ENCODE measurements at places on chromosomes 7 and 10.

DNA sequence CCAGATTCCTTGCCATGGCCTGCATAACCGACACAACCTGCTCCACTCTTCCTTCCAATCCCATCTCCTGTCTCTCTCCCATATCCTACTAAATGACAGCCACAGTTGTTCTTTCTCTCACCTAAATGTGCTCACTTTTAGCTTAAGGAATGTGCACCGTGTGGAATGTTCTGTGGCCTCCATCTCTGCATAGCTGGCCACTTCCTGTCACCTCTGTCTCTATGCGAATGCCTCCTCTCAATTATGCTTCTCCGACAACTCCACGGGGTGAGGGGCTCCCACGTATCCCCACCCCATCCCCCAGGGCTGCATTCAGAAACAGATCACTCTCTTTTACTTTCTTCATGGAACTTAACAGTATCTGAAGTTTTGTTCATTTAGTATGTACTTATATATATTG lies 110.7 kb downstream of the RAB18 start:
- peaks cover 6% of the 10 kb centered on the region for H3K27me3 ChIP-seq
- no peak overlapping the region for H3K27ac ChIP-seq
- DNase-seq = no peak

DNA sequence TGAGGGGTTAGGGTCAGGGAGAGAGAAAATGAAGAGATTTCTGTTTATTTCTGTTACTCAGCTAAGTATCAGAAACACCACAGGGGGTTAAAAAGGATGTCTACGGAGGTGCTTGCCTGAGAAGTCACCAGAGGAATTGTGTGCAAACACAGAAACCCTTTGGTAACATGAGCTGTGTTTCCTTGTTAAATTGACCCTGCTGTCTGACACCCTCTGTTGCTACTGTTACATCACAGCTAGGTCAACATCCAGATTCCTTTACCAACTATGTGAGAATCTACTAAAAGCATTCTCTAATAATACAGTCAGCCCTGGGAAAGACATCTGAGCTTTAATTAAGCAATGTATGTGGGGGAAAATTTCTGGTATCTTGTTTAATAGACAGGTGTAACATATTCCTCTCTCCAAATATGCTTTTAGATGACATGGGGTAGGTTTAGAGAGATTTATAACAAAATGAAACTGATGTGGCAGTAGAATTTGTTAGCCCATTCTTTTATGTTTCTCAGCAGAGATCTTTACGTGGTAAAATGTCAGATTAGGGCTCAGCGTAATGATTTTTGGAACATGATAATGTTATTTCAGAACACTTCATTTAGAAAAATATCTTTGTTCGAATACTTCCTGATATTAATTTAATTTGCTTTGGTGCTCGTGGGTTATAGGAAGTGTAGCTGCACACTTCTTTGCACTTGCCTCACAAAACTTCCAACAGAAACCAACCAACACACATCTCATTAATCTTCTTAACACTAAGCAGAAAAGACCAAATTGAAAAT lies 168.0 kb upstream of the AHR start:
- H3K27me3 ChIP-seq = no peaks in the 10 kb centered on the region
- DNase-seq = no peak
- no peak overlapping the region for H3K4me3 ChIP-seq

DNA sequence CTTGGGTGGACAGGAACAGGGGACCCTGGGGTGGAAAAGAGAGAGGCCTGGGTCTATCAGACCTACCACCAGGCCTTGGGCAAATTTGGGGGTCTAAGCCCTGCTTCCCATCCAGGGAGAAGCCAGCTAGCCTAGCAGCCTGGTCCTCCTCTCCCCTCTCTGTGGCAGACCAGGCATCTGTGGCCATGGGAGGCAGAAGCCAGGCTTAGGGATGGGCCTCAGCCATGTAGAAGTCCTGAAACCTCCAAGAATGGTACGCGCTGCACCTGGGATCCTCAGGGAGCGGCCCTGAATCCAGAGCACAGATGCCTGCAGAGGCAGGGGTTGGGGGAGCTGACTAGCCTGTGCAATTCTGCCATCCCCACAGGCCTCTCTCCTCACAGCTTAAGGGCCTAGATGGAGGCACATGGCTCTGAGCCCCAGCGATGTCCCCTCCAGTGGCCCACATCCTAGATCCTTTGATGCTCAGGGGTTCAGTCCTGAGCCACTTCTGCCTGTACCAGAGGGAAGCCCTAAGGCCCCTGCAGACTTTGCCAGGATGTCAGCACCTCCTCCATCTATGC lies 21.2 kb downstream of the GRID1 start:
- H3K4me1 ChIP-seq = peaks cover 5% of the 10 kb centered on the region
- peak; percentile 7 for DNase-seq
- H3K36me3 ChIP-seq = no peaks in the 10 kb centered on the region

DNA sequence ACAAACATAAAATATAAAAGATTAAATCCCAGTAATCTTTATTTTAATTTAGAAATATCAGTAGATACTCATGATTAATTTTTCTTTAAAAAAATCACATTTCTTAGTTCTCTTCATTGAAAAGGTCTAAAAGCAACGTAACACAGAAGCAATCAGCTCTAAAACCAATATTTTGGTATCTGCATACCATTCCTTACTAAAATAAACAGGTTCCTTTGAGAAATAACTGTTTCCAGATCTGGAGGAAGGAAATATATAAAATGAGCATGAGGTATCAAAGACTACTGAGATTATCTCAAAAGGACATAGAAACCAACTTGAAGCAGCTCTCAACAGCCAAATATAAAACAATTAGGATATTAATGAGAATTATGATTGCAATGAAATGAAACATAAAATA lies 301.0 kb upstream of the GNAI1 start:
- no peak overlapping the region for H3K27ac ChIP-seq
- H3K4me1 ChIP-seq = no peaks in the 10 kb centered on the region
- H3K36me3 ChIP-seq = no peaks in the 10 kb centered on the region

DNA sequence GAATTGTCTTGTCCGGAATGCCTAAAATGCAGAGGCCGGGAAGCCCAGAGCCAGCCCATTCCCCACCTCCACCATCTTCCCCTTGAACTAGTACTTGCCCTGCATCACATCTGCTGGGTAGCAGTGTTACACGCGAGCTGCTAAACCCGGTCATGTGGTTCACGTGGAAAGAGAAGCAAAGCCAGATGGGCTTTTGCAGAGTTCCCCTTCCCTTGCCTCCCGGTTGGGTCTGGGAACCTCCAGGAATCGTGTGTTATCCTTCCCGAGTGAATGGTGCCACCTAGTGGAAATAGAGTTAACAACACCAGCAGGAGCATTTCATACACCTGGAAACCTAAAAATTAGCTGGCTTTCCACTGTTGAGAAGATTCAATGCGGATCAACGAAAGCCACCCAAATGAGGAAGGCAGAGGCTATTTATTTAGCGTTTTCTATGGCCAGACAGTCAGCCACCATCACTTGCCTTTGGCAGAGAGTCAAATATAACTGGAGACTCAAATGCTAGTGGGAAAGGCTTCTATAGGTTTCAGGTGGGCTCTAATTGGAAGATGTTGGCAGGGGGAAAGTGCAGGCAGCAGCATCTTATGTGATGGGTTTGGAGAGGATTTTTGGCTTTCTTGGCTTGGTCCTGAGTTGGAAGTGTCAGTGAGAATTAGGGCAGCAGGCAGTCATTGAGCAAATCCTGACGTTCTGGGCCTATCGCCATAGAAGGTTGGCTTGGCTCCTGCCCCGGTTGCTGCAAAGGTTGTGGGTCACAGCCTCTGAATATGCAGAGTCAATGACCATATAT lies 12.9 kb upstream of the DENND2A start:
- H3K27me3 ChIP-seq = peaks cover 1% of the 10 kb centered on the region
- H3K4me1 ChIP-seq = peaks cover 14% of the 10 kb centered on the region
- peak; percentile 58 for DNase-seq
- no peak overlapping the region for H3K4me3 ChIP-seq
- no peaks in the 10 kb centered on the region for H3K36me3 ChIP-seq

DNA sequence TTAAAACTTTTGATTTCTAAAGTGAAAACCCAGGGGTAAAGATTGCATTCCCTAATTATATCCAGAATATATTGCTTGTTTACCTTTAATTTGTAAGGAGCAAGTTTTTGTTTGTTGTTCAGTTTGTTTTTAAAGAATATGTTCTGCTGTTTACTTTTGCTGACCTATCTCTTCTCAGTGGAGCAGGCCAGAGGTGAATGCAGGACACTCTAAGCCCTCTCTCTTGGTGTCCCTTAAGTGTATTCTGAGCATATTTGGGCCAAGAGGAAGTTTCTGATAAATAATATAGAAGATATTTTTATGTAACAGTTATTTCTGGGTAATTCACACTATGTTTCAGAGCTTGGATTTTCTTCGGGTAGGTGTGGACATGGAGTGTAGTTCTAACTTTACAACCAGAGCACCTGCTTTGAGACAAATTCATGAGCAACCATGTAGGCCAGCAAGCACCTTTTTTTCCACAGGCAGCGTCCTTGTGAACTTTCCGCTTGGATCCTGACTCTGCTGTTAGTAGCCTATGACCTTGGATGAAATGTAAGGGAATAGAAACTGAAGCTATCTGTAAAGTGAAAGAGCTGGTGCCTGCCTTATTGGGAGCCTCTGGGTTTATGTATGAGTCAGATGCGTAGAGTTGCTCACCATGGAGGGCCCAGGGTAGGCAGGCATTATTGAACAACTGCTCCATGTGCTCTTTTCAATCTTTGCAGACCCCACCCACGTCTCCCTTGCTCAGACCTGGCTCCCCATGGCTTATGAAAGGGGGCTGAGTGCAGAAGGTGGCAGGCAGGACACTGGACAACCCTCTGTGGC lies 16.1 kb downstream of the OGDH start:
- H3K4me1 ChIP-seq = peaks cover 10% of the 10 kb centered on the region
- no peak overlapping the region for H3K27ac ChIP-seq
- no peak overlapping the region for H3K4me3 ChIP-seq
- DNase-seq = no peak

GRCh38 chr10:75623310-75624093 lies 192.1 kb downstream of the LRMDA start:
- H3K4me3 ChIP-seq = no peak overlapping the region
- H3K4me1 ChIP-seq = peaks cover 15% of the 10 kb centered on the region
- DNase-seq = no peak
- no peaks in the 10 kb centered on the region for H3K36me3 ChIP-seq

- no peak overlapping the region for H3K4me3 ChIP-seq
- no peak overlapping the region for H3K27ac ChIP-seq
- peaks cover 14% of the 10 kb centered on the region for H3K27me3 ChIP-seq
- H3K36me3 ChIP-seq = peaks cover 10% of the 10 kb centered on the region
- no peaks in the 10 kb centered on the region for H3K4me1 ChIP-seq
These were observed 9.0 kb downstream of the SCART1 start for GRCh38 chr10:133462512-133463305.

GRCh38 chr7:20786421-20786778 lies 286 bp downstream of the SP8 start:
- peaks cover 16% of the 10 kb centered on the region for H3K4me1 ChIP-seq
- no peak for DNase-seq
- H3K27me3 ChIP-seq = peaks cover 30% of the 10 kb centered on the region
- no peaks in the 10 kb centered on the region for H3K36me3 ChIP-seq

DNA sequence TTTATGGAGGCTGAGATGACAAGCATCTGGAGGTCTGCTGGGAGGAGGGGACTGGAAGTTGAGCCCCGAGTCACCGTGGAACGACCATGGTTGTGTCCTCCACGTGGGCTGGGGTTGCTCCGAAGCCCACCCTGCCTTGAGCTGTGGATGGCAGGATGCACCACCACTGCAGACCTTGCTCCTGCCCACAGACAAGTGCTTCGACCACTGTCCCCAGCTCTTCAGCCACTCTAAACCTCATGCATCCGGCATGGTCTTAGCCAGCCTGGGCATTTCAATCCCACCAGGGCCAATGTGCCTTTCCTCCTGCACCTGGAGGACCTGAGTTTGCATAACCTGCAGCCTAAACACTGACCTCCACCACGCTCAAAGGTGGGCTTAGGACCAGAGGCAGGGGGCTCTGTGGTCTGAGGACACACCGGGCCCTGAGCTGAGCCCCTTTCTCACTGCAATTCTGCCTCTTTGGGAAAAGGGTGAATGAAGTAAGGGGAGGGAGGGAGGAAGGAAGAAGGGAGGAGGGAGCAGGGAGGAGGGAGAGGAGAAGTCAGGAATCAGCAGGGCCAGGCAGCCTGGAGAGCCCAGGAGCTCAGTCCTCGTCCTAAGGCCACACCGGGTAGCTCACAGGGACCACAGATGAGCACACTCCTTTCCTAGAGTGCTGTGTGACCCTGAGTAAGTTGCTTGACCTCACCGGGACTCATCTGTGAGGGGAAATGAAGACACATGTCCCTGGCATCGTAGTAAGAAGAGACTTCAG lies 44.8 kb upstream of the DNAAF5 start:
- peaks cover 22% of the 10 kb centered on the region for H3K36me3 ChIP-seq
- H3K4me3 ChIP-seq = no peak overlapping the region
- H3K27ac ChIP-seq = no peak overlapping the region
- peaks cover 3% of the 10 kb centered on the region for H3K27me3 ChIP-seq

DNA sequence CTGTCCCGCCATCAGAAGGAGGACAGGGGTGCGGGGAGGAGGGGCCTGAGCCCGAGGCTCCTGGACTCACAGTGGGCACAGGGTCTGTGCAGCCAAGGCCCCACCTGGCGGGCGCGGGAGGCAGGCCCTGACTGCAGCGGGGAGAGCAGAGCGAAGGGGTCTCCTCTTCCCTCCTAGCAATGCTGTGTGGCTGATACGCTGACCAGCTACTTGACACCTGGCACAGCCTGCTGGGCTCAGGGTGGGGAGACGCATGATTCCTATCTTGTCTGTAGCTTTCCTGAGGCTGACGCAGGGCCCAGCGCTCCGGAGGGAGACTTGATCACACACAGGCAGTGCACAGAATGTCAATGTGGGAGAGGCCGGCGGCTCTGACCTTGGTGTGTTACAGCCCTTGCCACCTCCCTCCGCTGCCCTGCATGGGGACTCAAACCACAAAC lies 174.9 kb downstream of the ELFN1 start:
- H3K27ac ChIP-seq = peak overlapping the region; percentile 44
- no peaks in the 10 kb centered on the region for H3K36me3 ChIP-seq
- H3K4me1 ChIP-seq = peaks cover 28% of the 10 kb centered on the region
- peak; percentile 46 for DNase-seq
- H3K27me3 ChIP-seq = peaks cover 9% of the 10 kb centered on the region

- H3K4me3 ChIP-seq = peak overlapping the region; percentile 5
- no peaks in the 10 kb centered on the region for H3K36me3 ChIP-seq
- H3K27me3 ChIP-seq = peaks cover 7% of the 10 kb centered on the region
- H3K27ac ChIP-seq = peak overlapping the region; percentile 67
- DNase-seq = no peak
- H3K4me1 ChIP-seq = peaks cover 28% of the 10 kb centered on the region
These were observed 21.9 kb downstream of the CHCHD3 start for GRCh38 chr7:133060004-133060403.

- no peaks in the 10 kb centered on the region for H3K27me3 ChIP-seq
- DNase-seq = no peak
- no peaks in the 10 kb centered on the region for H3K36me3 ChIP-seq
- H3K27ac ChIP-seq = no peak overlapping the region
These were observed 358.2 kb upstream of the NPVF start for GRCh38 chr7:25586513-25586912.

- H3K4me1 ChIP-seq = peaks cover 17% of the 10 kb centered on the region
- H3K36me3 ChIP-seq = no peaks in the 10 kb centered on the region
- no peaks in the 10 kb centered on the region for H3K27me3 ChIP-seq
- no peak for DNase-seq
These were observed 7.3 kb downstream of the DMTF1 start for GRCh38 chr7:87159538-87159937.

- DNase-seq = peak; percentile 24
- H3K36me3 ChIP-seq = no peaks in the 10 kb centered on the region
- H3K27ac ChIP-seq = no peak overlapping the region
- H3K4me1 ChIP-seq = peaks cover 39% of the 10 kb centered on the region
- peaks cover 2% of the 10 kb centered on the region for H3K27me3 ChIP-seq
These were observed 36.0 kb downstream of the R3HCC1L start for GRCh38 chr10:98170249-98171117.

Measured in glutamatergic neuron (in vitro differentiated cells).